Muscle of leg (tissue), 16 donors: ENCODE measurements at places on chromosomes 2 and 18. TPM values are rescaled to one million over a fixed set of nuclear protein-coding genes. Genes with fewer than 3 reads are reported as not detected.

Gene MTERF4
- 27.6 TPM for polyA plus RNA-seq

Gene ST8SIA5
- polyA plus RNA-seq: 4.4 TPM

Gene DOK6
- polyA plus RNA-seq: 4.1 TPM

Gene TWSG1
- polyA plus RNA-seq: 55.3 TPM

Gene CRYGB
- polyA plus RNA-seq: not detected

Gene TAF1B
- polyA plus RNA-seq: 8.4 TPM

Gene TOGARAM2
- polyA plus RNA-seq: 0.52 TPM

Gene DNAH7
- 0.44 TPM for polyA plus RNA-seq

GRCh38 chr2:127566139-127566417 is 30.6 kb downstream of the MYO7B start:
- DNase-seq: no peak

GRCh38 chr18:9147440-9148202 is 11.0 kb downstream of the ANKRD12 start:
- DNase-seq: peak; percentile 89

GRCh38 chr2:216951171-216951570 is 91.3 kb upstream of the TNP1 start:
- no peak for DNase-seq

- DNase-seq: peak; percentile 96
These were observed 29.0 kb upstream of the CFAP36 start for GRCh38 chr2:55490554-55490953.

GRCh38 chr2:133365117-133365516 is 203.1 kb downstream of the NCKAP5 start:
- no peak for DNase-seq

DNA sequence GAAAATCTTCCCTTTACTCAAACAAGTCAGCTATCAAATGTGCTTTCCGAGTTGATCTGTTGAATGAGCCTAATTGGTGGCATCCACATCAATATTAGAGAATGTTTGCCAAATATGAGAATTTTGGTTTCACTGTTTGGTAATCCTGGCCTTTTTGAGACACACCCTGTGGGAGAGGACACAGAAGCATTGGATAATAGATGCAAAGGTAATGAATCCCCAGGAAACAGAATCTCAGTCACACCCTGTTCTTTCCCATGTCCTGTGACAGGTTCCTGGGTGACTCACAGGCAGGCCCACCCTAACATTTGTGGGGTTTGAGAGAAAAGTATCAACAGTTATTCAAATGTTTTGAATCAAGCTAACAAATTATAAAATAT is 99.8 kb upstream of the PELI1 start:
- DNase-seq: no peak

DNA sequence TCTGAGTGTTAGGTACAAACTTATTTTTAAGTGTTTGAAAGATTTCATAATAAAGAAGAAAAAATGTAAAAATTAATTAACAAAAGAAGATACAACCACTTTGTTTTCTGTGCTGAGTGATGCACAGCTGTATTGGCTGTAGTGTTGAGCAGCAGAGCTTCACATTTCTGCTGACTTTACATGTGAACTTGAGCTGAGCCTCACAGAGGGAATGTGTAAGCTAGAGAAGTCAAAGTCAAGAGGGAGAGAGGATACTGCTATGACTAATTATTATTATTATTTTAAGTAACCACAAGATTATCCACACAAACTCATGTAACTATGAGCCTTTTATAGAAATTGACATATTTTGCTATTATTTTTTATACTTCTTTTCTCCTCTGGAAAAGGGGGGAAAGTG is 159.1 kb upstream of the ZSWIM2 start:
- peak; percentile 90 for DNase-seq

DNA sequence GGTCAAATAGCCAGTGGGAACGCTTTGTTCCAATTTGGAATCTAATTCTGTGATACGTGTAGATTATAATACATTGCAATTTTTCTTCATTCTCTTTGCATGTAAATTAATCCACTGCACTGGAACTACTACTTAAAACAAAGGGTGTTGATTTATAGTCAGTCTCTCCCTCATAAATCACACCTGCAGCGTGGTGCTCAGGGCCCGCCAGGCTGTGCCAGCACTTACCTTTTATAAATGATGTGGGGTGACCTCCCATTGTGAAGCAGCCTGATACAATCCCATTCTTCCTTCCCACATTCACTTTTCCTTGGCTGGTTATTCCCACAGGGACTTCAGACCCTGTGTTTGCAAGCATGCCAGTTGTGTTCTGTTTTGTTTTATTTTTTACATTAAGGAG is 302.3 kb upstream of the ID2 start:
- DNase-seq: no peak

GRCh38 chr18:53909668-53910067 is 314.8 kb downstream of the MBD2 start:
- no peak for DNase-seq

DNA sequence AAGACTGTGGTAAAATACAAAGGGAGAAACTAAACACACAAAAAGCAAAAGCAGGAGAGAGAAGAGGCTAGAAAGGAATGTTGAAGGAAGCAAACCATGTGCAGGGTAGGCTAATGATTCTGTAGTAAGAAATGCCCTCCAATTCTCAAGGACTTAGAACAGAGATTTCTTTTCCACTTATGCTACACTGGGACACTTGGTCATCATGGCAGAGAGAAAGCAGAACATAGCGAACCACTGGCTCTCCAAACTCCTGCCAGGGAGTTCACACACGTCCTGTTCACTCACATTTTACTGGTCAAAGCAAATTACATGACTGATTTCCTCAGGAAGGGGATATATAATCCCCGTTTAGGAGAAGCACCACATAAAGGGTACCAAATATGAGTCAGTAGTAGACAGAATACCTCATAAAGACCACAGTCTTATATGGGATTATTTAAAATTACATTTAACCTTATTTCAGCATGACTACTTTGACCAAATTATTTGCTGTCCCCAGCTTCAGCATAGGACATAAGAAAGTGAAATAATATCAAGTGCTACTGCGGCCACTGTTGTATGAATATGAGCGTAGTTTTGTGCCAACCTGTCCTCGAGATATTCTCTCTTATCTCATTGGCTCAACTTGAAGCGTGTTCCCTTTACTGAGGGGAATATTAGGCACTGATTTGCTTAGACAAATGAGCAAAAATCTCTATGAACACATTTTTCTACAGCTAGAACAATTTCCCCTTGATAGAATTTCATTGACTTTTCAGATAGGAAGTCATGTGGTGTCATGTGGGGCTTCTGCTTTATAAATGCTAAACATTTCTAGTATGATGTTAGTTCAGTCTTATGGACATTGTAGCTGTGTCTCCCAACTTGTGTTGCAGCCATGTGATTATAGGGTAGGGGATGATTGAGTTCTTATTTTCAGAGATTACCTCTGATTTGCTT is 81.7 kb downstream of the FAM161A start:
- DNase-seq: no peak

- DNase-seq: no peak
These were observed 106.9 kb downstream of the CDK15 start for GRCh38 chr2:201913201-201913600.

DNA sequence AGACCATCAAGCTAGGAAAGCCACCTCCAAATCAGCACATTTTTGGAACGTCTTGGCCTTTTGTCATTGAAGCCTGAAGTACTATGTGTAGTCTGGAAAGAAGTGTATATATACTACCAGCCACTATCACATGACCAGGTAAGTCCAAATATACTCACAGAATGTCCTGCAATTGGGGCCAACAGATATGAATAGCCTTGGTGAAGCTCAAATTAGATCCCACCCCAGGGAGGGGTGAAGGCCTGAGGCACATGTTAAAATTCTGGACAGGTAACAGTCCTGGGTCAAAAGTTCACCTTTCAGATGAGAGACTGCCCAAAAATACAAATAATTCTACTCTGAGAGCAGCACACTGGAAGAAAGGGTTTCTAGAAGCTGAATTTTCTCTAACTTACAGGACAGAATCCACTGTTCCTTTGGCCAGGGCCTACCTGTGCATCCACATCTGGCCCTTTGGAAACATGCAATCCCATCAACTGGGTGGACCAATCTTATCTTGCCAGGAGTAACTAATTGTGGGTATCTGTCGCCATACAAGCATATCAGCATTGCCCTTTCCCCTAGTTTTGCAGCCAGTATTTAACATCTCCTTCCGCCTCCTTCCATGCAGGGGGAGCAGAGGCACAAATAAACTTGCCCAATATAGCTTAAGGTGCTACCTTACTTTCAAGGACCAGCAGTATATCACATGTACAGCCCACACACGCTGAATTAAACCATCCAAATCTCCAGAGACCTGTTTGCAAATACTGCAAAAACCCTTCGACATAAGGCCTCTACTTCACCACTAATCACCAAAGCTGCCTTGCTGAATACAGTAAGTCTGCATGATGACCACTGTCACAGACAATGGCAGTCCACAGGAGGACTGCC is 67.8 kb downstream of the EIF5B start:
- no peak for DNase-seq

- DNase-seq: peak; percentile 47
These were observed 35.4 kb upstream of the REEP1 start for GRCh38 chr2:86372641-86373502.

DNA sequence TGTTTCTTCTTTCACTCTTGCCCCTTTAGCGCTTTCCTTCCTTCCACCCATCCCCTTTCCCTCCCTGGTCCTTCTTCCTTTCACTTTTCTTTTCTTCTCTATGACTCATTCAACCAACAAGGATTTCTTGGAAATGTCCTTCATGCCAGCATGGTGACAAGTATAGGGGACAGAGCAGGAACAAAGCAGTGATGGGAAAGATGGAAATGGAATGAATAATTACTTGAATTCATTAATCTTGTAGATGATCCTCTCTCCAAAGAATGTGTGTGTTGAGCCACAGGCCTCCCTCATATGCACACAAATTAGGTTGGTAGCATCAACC is 1.5 kb downstream of the VAMP5 start:
- DNase-seq: no peak

DNA sequence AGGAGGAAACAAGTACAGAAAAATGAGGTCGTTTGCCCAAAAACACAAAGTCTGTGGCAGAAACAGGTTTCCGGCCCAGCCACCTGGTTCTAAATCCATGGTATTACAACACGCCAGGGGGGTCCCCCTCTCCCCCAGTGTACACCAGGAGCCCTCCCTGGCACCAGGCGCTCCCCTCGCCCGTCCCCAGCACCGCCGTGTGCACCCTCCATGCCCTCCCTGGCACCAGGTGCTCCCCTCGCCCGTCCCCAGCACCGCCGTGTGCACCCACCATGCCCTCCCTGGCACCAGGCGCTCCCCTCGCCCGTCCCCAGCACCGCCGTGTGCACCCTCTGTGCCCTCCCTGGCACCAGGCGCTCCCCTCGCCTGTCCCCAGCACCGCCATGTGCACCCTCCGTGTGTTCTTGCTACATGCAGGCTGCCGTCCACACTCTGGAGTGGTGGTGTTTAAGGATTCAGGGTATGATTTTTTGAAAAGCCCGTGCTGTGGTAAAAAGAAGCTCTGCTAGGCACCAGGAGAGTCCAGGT is 59.8 kb upstream of the NFATC1 start:
- no peak for DNase-seq

DNA sequence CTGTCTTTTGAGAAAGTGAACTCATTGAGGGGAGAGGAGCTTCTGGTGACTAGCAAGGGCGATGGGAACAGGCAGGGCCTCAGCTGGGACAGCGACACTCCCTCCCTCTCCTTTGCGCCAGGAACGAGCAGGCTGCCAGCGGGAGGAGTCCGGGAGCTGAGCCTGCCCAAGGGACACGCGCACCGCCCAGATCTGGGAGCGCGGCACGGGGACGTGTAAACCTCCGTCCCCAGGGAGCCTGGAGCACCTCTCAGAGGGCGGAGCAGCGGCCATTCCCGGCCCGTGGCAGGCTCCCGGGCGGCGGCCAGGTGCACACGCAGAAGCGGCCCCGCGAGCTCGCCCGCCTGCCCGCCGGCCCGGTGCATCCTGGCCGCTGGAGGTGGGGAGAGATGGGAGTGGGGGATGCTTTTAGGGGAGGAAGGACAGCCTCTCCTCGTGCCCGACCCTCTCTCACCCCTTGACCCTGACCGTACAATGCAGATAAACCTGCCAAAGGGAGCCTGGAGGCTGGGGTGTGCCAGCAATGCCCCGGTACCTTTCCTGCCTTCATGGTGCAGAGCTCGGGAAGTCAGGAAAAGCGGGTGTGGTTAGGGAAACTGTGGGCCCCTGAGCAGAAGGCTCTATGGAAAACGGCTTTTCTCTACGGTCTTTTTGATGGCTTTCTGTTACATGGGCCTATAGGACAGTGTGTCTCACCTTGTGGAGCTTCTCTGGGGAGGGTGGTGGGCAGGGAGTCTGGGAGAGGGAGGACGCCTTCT is 2.2 kb downstream of the AQP4 start:
- DNase-seq: peak; percentile 69

DNA sequence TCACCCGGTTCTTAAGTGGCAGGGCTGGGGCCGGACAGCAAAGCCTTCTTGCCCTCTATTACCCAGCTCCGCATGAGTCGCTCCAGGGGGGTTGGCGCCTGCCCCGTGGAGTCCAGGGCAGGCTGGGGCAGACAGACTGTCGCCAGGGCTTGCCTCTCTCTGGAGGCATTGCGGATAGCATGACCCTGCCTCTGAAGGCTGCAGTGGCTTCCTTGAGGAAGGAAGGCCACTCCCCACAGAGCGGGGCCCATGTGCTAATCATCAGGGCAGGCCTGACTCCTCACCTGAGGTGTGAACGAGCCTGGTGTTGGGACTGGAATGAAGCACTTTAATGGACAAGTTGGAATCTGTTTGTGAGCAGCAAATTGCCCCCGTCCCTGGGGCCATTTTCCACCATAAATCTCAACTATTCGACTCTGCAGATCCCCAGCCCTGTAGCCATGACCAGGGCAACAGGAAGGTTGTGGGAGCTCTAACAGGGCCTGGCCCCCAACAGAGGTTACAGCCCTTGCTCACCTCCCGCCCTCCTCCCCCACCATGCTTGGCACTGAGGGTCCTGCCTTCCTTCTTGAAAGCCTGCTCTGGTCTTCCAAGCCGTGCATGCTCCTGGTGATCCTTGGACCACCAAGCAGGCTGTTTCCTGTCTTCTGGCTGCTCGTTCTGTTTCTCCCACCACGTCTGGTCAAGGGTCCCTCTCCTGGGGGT is 144.9 kb upstream of the HAAO start:
- no peak for DNase-seq

- no peak for DNase-seq
These were observed 81.5 kb upstream of the CD226 start for GRCh38 chr18:70029163-70029562.
